ENCODE measurements at places on chromosomes 7 and 10. TPM values are rescaled to one million over a fixed set of nuclear protein-coding genes. Genes with fewer than 3 reads are reported as not detected.

Gene ASB4
- total RNA-seq: 7.8 TPM

DNA sequence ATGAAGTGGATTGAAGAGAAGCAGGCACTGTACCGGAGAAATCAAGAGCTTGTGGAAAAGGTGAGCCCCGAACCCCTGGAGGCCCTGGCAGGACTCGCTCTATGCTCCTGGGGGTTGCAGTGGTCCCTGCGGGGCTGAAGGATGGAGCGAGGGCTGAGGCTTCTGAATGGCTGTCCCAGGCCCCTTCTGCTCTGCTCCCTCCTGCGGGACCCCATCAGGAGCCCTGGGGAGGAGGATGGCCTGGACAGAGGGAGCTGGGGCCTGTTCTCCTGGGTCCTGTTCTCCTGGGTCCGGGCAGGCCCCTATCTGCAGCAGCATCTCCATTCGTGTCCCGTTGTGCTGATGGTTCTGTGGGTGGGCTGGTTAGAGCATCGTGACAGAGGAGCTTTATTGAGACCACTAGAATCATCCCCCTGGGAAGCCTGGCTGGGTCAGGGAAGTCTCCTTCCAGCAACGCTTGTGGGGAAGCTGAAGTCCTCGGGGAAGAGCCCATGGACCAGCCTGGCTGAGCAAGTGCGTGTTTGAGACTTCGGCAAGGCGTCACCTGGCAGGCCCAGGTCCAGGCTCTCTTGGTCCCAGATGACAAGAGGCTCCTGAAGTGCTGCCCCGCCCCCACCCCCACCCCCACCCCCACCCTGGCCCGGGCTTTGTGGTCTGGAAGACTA is 41.1 kb upstream of the DPYSL4 start:
- peak; percentile 20 for DNase-seq

- no peak for DNase-seq
Observed at GRCh38 chr7:17071866-17072265, 190.1 kb upstream of the AGR3 start.

GRCh38 chr7:85103962-85104361 is 82.9 kb downstream of the SEMA3D start:
- DNase-seq: no peak

Gene ACTL6B
- total RNA-seq: not detected

Gene TAF5
- total RNA-seq: 2.7 TPM

All from Right ventricle myocardium superior (tissue), 1 donor.